ENCODE measurements at places on chromosomes 5 and 9.

DNA sequence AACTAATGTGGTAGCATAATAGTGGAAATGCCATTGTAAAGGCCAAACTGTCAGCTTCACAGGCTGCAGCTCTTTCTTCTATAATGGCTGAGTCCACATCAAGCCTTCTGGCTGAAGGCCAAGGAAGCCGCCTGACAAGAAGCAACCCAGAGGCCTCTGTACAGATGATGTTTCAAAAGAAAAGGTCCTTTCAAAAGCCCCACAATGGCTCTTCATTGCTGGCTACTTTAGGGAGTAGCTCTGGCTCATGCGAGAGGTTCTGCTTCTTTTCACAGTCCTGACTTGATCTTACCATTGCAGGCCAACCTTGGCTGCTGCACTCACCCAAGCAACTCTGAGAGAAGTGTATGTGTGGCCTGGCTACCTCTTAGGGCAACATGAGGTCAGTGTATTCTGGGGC, 54.5 kb upstream of the EQTN start:
- DNase-seq: no peak

- no peak for DNase-seq
Observed at GRCh38 chr9:131723632-131724031, 16.2 kb downstream of the RAPGEF1 start.

DNA sequence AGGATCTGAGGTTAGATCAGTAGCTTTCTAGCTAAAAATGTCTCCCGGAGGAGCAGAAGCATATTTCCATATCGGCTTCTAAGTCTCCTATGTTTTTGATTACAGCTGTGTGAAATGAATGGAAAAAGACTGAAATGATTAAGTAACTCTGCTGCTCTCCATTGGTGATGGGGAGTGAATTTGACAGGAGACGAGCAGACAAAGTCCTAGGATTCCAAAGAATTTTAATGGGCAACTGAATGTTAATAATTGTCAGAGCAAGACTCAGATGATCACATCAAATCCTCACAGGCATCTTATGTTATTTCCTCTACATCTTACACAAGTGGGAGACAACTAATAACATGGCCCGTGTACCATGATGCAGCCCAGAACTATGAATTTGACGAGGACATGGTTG, 66.8 kb downstream of the LIX1 start:
- DNase-seq: no peak

GRCh38 chr9:88722753-88723152, 187.8 kb downstream of the NXNL2 start:
- DNase-seq: no peak

- DNase-seq: no peak
Observed at GRCh38 chr9:115764645-115765044, 388.9 kb upstream of the PAPPA start.

- no peak for DNase-seq
Observed at GRCh38 chr5:100780376-100780870, 122.7 kb downstream of the ST8SIA4 start.

GRCh38 chr5:133688391-133688790, 76.0 kb upstream of the FSTL4 start:
- DNase-seq: no peak

DNA sequence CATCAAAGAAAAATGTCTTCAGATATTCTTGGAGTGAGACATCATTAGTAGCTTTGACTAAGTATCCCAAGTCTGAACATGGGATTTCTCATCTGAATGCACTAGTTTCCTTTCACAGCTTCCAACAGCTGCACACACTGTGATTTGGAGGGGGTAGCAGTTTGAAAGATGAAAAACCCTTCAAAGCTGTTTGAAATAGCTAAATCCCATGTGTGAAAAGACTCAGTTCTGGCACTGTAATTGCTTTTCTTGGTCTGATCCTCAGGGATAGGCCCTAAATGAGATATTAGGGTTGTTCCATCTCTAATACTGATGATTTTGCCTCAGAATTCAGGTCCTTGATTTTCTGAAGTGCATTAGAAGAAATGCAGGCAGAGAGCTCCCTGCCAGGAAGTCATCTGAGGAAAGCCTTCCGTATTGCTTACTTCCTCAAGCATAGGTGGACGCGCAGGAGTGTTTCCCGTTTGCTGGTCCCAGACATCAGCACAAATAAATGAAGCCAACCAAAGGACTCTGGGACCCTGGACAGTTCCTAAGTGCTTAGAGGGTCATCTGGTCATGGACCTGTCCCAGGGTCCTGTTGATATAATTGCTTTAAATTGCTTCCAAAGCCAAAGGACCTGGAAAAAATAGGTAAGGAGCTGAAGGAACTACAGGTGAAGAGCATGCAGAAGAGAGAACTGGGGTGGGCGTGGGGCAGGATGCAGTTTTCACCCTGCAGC, 25.6 kb upstream of the FRMPD1 start:
- DNase-seq: no peak

- DNase-seq: no peak
Observed at GRCh38 chr5:82635561-82636288, 357.6 kb upstream of the RPS23 start.

DNA sequence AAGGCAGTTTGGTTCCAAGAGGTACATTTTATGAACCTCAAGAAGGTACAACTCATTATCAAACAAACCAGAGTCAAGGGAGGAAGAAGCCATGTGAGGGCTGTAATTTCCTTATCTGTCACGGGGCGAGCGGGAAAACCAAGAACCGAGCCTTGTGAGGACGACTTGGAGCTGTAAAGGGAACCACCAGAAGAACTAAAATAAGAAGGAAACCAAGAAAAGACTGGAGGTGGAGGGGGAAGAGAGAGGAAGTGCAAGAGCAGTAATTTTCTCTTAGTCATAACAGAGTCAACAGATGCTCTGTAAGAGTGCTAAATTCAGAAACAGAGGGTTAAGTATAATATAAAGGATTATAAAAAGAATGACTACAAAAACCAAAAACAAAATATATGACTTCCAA, 127.1 kb downstream of the DIRAS2 start:
- DNase-seq: no peak

- no peak for DNase-seq
Observed at GRCh38 chr5:33049842-33050241, 338.7 kb downstream of the NPR3 start.

DNA sequence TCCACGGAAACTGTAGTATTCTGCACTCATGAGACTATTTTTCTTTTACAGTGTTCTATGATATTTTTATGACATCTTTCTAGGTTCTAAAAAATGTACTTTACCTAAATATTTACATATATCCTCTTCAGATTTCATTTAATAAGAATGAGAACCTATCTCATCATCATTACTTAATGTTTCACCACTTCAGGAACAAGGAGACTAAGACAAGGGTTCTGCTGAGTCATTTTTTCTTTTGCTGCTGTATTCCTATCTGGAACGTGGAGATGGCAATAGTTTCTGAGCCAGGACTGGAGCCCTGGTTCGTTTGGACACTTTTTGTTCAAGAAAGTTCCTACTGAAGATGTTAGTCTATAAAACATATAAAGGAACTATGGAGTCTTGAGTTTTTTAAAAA, 258.2 kb upstream of the MAP3K1 start:
- no peak for DNase-seq

DNA sequence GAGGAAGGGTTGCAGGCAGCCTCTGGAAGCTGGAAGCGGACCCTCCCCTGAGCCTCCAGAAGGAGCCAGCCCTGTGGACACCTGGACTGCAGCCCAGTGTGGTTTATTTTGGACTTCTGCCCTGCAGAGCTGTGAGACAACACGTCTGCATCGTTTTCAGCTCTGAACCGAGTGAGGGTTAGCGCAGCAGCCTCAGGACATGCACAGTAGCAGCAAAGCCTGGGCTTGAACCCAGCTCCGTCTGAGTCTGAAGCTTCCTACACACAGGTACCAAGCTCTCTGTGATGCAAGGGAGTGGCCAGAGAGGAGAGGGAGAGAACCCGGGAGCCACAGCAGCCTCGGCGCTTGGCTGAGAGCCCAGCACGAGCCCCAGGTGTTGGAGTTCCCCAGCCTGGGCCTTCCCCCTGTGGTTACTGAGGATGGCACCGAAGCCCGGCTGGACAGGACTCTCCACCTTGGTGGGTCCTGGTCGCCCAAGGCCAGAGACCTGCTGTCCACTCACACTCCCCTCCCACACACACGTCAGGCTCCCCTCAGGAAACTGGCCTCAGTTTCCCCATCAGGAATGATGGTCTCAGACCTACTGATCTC, 128.2 kb downstream of the OLFM1 start:
- DNase-seq: no peak
